ENCODE measurements at places on chromosomes 6 and 20.

- DNase-seq = no peak
Measured at GRCh38 chr20:2281563-2281962, 14.2 kb upstream of the TGM3 start.

- DNase-seq = no peak
Measured at GRCh38 chr6:107495971-107496370, 6.1 kb downstream of the SOBP start.

GRCh38 chr6:140644017-140644416, 1269.6 kb upstream of the CITED2 start:
- DNase-seq = no peak

DNA sequence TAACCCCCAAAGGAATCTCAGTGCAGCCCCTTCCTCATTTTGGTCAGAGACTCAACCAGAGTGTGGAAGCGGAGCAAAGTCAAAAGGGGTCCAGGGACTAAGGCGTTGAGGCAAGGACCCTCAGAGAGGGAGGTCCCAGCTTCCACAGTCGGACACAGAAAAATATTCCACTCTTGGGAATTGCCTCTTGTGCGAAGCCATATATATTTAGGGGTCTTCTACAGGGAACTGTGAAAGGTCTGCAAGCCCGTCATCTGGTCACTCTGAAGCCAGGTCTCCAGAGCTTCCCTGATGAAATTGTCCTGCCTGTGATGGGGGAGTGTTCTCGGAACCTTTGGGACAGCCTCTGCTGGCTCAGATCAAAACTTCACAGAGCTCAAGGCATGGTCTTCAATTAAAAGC, 160.8 kb downstream of the TBXT start:
- DNase-seq = no peak

DNA sequence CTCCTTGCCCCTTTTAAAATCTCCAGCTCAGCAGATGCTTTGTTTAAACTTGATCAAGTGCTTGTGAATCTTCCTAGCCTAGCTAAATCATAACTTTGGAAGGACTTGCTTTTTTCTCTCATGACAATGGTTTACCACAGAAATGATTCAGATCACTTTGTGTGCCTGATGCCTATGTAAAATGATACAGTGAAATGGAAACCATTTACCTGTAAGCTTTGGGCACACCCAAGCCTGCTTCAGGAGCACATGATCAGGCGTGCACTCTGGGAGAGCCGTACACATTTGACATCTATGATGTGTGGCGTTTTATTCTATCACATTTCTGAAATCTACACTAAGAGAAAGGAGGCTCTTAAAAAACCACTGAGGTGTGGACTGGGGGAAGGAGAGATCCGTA, 41.1 kb downstream of the PTPN1 start:
- DNase-seq = no peak

DNA sequence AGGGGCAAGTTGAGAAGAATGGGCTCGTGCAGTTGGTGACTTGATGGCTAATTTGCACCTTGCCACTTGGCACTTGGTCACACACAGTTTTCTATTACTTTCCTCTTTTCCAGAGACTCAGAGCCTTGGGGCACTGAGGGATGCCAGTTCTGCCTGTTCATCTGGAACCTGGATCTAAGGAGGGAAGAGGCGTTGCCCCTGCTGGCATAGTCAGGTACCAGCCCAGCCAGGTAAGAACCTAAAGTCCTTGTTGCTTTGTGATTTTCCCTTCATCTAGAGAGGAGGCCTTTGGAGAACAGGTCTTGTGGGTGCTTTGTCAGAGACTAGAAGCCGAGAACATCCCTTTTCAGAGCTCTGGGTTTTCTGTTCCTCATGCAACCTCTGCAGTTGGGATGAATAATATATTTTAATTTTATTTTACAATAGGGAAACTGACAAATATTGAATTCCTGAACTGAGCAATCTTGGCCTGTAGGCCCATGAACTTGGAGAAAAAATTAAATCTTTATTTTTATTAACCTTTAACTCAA, 11.4 kb downstream of the SYTL3 start:
- no peak for DNase-seq

DNA sequence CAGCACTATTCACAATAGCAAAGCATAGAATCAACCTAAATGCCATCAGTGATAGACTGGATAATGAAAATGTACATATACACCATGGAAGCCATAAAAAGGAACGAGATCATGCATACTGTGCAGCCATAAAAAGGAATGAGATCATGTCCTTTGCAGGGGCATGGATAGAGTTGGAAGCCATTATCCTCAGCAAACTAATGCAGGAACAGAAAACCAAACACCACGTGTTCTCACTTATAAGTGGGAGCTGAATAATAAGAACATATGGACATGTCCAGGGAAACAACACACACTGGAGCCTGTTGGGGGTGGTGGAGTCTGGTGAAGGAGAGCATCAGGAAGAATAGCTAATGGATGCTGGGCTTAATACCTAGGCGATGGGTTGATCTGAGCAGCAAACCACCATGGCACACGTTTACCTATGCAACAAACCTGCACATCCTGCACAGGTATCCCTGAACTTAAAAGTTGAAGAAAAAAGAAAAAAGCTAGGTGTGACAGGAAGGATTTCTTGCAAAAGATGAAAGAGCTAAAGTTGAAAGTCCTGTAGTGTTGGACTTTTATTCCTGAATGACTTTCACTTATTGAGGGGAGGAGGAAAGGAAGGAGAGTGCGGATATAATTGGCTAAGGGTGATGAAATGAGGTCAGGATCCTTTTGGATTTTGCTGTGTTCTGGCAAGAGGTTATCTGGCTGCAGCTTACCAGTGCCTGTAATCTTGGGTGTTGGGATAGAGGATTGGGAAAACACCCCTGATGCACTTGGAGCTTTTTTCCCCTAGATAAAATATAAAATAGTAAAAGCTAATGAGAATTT, 8.5 kb downstream of the TRMT11 start:
- DNase-seq = no peak

GRCh38 chr6:31531162-31531561, 2.4 kb downstream of the MCCD1 start:
- no peak for DNase-seq

GRCh38 chr6:20789162-20789561, 254.9 kb downstream of the CDKAL1 start:
- no peak for DNase-seq

GRCh38 chr20:22248051-22248667, 336.2 kb downstream of the FOXA2 start:
- DNase-seq = no peak

GRCh38 chr6:164396071-164397047, 913.0 kb downstream of the C6orf118 start:
- DNase-seq = no peak

DNA sequence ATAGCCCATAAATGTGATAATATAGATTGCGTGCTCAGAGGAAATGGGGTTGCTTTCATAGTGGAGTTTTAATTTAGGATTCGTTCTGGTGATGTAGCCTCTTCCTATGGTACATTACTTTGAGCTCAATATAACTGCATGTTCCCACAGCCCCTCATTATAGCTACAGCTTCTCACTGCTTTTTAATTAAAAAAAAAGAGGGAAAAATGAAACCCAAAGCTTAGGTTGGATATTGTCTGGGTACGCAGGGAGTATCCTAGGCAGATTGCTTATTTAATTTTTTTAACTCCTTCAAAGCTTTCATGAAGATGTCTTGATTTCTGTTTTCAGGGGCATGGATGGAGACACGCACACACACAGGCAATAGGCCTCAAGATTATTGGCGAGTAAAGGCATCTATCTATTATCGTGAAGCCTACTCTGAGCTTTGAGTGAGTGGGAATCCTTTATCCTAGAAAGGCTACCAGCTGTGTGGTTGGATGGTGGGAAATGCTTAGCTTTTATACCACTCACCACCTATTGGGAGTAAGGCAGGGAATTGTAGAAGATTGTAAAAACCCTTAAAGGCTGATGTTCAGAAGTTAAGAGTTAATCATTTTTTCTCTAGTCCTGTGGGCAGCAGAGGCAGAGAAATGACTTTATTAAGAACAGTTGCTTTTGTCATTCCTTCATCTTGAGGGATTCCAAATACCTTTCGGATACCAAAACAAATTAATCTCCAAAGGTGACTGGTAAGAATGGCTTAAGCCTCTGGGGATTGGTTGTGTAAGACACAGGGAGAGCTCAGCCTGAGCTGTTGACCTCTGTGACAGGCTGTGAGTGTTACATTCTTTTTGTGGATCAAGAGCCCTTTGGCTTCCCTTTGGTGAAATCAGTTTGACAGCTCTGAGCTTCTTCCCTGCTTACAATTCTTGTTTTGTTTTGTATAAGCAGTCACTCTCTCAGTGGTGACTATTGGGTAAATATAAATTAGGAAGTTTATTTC, 33.4 kb downstream of the CTNNBL1 start:
- no peak for DNase-seq

DNA sequence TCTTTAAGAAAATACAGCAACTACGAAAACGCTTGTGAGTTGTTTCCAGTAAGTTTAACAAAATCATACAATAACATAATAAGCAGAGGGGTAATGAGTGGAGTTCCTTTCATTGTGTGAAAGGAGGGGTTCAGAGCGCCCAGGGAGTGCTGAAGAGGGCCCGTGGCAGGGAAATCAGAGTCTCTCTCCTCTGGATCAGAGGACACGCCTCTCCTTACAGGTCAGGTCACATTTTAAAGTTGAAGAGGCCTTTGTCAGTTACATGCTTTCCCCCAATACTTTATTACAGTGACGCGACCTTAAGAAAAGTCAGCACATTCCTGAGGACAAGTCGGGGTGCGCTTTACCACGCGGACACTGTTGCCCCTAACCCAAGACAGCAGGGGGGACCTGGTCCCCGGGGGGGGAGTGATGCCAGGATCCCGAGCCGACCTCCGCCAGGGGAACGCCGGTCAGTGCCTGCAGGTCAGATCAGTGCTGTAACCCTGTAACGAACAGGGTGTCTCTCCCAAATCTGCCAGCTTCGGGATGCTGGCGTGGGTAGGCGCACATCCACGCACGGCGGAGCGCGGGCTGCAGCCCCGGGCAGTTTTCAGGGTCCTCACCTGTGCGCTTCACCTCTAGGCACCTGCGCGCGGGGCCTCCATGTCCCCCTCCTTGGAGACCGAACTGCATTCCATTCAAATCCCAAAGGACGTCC, 848 bp downstream of the DACT2 start:
- DNase-seq = no peak

DNA sequence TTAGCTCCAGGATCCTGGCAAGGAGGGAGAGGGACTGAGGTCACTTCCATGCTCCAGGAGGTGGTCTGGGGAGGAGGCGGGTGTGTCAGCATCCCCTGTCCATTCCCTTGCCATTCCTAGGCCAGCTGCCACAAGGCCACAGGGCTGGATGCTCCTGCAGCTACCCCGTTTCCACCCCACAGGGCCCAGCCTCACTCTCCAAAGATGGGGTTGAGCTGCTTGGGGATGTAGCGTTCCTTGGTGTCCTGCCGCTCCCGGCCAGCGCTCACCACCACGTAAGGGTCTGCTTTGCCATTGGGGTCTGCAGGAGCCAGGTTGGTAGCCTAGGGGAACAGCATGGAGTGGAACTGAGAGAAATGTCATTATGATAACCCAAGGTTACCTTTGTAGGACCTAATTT, 23.0 kb downstream of the ERGIC3 start:
- no peak for DNase-seq

GRCh38 chr6:125781314-125781868, 9.4 kb upstream of the NCOA7 start:
- DNase-seq = peak; percentile 26

DNA sequence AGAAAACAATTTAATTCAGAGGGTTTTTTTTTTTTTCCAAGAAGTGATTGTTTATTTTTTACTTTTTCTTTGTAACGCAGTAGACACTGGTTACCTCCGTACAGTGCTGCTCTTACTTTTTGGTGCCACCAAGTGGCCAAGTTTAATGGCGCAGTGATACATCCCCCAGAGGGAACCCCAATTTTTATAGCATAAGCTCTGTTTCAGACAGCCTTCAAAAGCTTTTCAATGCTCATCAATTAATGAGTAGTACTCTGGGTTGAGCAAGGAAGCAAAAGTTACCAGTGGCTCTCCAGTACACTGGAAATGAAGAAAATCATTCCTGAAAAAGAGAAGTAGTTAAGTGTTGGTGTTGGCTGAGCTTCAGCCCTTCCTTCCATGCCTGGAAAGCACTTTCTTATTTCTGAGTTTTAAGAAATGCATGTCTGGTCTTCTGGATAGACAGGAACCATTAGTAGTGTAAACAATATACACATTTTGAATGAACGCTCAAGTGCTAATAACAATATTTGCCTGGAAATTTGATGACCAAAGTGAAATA, 129.1 kb upstream of the SMLR1 start:
- DNase-seq = peak; percentile 44

GRCh38 chr6:125906158-125906998, 50.2 kb upstream of the HINT3 start:
- peak; percentile 62 for DNase-seq

GRCh38 chr20:47243532-47244305, 112.8 kb downstream of the ZMYND8 start:
- DNase-seq = no peak

- no peak for DNase-seq
Measured at GRCh38 chr6:39294133-39294532, 20.1 kb downstream of the KCNK17 start.

GRCh38 chr6:120899932-120900331, 434.3 kb downstream of the TBC1D32 start:
- DNase-seq = no peak

DNA sequence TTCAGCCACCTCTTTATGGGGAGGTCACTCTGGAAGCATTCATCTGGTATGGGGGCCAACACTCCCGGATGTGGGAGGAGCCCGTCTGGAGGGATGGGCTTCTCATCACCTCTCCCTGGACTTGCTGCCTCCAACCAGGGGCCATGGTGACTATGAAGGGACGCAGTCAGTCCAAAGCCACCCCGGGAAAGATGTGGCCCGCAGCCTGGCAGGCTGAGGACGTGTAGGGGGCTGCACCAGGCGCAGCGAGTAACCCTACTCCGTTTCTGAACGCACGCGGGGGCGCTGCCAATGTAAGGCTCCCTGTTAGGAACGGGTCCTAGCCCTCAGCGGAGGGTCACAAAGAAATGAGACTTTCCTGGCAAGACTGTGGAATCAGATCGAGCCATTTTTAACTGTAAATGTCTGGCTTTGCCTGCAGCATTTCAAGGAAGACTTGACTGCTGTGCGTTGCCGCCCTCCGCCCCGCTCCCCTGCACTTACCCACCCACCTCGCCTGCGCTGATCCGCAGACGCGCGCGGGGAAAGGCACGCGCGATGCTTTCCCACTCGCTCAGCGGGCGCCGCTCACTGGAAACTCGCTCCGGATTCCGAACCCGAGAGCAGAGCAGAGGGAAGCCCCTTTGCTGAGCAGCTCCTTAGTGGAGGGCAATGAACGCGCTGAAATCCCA, 55.1 kb downstream of the IL20RA start:
- no peak for DNase-seq

GRCh38 chr20:18662279-18663040, 74.6 kb downstream of the DTD1 start:
- DNase-seq = no peak

Measured in stimulated activated CD4-positive, alpha-beta T cell treated with anti-CD3 and anti-CD28 coated beads, Interleukin-12 subunit alpha, Interleukin-12 subunit beta, amount 100 ng/mL, for 48 hours (primary cell).